ENCODE measurements at places on chromosomes 2 and 18.

DNA sequence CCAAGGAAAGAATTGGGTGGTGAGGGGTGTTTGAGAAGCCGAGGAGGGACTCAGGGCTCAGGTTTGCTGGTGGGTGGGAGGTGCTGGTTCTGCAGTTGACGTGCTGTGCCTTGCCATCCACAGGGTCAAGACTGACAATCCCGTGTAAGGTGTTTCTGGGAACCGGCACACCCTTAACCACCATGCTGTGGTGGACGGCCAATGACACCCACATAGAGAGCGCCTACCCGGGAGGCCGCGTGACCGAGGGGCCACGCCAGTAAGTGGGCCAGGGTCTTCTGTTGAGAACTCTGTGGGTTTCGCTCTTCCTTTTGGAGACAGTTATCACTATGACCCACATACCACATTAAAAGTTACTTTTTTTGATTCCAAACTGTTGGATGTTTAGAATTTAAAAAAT is 32.6 kb downstream of the IL1R2 start:
- no peak overlapping the region for H3K4me3 ChIP-seq
- H3K27me3 ChIP-seq, result no peaks in the 10 kb centered on the region
- no peaks in the 10 kb centered on the region for H3K4me1 ChIP-seq
- no peak for DNase-seq
- no peak overlapping the region for H3K27ac ChIP-seq

GRCh38 chr2:85871494-85872164 is 17.2 kb downstream of the ST3GAL5 start:
- no peaks in the 10 kb centered on the region for H3K27me3 ChIP-seq
- H3K27ac ChIP-seq, result no peak overlapping the region
- DNase-seq, result no peak
- no peaks in the 10 kb centered on the region for H3K36me3 ChIP-seq
- H3K4me1 ChIP-seq, result peaks cover 14% of the 10 kb centered on the region
- H3K4me3 ChIP-seq, result no peak overlapping the region

DNA sequence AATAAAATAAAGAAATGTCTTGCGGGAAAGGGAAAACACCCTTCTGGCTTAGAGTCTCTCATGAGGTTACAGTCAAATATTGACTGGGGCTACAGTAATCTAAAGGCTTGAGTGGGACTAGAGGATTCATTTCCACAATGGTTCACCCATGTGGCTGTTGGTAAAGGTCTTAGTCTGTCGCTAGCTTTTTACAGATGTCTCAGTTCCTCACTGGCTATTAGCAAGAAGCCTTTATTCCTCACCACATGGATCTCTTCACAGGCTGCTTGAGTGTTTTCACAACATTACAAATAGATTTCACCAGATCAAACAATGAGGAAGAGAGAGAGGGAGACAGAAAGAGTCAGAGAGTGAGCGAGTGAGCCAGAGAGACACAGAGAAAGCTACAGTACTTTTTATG is 8.3 kb upstream of the ZC3H15 start:
- no peaks in the 10 kb centered on the region for H3K36me3 ChIP-seq
- H3K4me3 ChIP-seq, result no peak overlapping the region
- H3K27me3 ChIP-seq, result no peaks in the 10 kb centered on the region
- no peak overlapping the region for H3K27ac ChIP-seq

DNA sequence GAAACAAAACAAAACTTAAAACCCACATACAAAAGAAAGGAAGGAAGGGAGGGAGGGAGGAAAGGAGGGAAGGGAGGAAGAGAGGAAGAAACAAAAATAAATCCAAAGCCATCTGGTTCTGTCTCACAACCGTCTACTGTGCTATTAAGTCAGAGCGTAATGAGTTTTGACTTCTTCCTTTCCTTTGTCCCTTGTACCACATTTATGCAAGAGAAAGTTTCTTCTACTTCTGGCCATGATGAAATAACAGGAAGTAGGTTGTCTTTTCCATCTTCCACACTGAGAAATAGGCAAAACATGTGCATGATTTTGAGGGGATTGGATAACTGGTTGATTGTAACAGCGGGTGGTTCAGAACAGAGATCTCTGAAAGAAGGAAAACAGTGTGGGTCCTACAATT is 121.4 kb downstream of the CTAGE1 start:
- no peaks in the 10 kb centered on the region for H3K27me3 ChIP-seq
- no peaks in the 10 kb centered on the region for H3K36me3 ChIP-seq
- DNase-seq, result no peak
- no peaks in the 10 kb centered on the region for H3K4me1 ChIP-seq

DNA sequence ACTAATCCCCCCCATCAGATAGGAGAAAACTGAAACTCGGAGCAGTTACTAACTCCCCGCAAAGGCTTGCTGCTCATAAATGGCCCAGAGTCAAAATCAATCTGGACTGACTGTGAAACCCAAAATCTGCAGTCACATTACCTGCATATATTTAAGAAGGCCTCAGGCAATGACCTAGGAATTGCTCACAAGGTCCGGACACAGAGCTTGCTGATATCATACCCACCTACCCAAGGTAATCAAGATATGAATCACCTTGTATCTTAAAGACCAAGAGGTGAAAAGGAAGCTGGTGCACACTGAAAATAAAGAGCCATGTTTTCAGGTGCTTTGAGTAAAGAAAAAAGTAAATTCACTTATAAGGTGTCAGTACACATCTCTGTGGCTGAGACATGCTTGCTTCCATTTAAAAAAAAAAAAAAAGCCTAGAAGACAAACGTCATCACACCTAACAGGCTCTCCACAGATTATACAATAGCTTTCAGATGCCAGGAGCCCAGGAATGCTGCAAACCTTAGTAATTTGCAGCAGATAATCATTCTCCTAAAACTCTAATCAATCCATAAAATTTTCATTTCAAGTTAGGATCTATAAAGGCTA is 195.4 kb downstream of the ZEB2 start:
- H3K27ac ChIP-seq, result peak overlapping the region; percentile 45
- H3K36me3 ChIP-seq, result no peaks in the 10 kb centered on the region
- H3K4me3 ChIP-seq, result no peak overlapping the region
- no peaks in the 10 kb centered on the region for H3K27me3 ChIP-seq
- peaks cover 44% of the 10 kb centered on the region for H3K4me1 ChIP-seq

DNA sequence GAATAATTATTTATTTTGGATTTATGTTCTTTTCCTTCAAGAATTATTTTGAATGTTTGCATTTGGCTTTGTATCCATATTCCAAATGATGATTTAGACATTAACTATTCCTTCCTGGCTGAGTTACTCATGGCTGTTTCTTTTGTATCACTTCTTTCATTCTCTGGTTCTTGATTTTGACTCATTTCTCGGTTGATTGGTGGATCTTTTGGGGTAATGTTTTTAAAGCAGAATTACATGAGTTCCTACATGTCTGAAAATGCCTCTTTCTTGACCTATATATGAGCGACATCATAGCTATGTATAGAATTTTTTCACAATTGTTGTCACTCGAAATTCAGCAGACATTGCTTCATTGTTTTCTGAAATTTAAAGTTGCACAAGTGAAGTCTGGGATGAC is 39.5 kb downstream of the CYP26B1 start:
- H3K27me3 ChIP-seq, result no peaks in the 10 kb centered on the region
- H3K4me1 ChIP-seq, result no peaks in the 10 kb centered on the region
- H3K36me3 ChIP-seq, result no peaks in the 10 kb centered on the region

- no peaks in the 10 kb centered on the region for H3K4me1 ChIP-seq
- no peaks in the 10 kb centered on the region for H3K36me3 ChIP-seq
- no peak overlapping the region for H3K27ac ChIP-seq
- DNase-seq, result no peak
- H3K4me3 ChIP-seq, result no peak overlapping the region
Measured at GRCh38 chr18:67043276-67043675, 439.4 kb upstream of the CDH19 start.

DNA sequence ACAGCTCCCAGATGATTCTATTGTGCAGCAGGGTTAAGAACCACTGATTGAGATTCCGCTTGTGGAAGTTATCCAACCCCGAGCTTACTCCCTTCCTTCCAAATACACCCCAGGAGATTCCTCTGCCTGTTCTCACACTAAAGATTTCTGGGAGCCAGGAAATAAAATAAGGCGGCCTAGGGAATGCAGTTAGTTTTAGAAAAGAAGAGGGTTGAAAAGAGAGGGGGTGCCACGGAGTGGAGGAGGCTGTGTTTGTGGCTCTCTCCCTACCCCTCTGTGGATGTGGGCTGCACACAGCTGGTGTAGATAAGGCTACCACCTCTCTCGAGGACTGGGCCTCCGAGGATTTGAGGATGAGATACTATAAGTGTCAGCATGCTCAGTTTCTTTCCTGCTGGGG is 25.1 kb upstream of the SP3 start:
- no peaks in the 10 kb centered on the region for H3K4me1 ChIP-seq
- H3K27me3 ChIP-seq, result no peaks in the 10 kb centered on the region
